ENCODE measurements at places on chromosomes 4 and X.
A peak's percentile ranks its signal among the peaks of the same experiment; 100 is the strongest.

GRCh38 chr4:89337681-89338080 lies 30.1 kb upstream of the GPRIN3 start:
- no peak for DNase-seq

GRCh38 chr4:185811509-185812364 lies at the start of gene SORBS2:
SORBS2 (minus strand) TSS chr4:185812194; CDS start chr4:185690571, 121,623 bp downstream.
- peak; percentile 60 for DNase-seq

- no peak for DNase-seq
These were observed 17.8 kb downstream of the DKK2 start for GRCh38 chr4:107018344-107018735.

DNA sequence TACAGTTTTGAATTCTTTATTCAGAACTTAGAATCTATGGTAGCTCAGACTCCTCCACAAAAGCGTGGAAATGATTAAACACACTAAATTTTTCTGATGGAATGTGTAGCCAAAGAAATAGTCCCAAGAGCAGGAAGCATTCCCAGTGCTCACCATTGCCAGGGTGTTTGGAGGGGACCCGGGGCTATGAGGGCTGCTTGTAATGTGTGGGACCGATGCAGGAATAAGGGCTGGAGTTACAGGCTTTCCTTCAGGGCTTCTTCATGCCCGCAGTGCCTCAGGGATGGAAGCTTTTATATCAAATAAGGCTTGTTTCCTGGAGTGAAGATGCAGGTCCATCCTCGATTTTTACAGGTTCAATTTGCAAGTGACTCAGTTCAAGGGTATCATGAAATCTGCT lies 25.8 kb downstream of the WWC2 start:
- DNase-seq, result no peak

DNA sequence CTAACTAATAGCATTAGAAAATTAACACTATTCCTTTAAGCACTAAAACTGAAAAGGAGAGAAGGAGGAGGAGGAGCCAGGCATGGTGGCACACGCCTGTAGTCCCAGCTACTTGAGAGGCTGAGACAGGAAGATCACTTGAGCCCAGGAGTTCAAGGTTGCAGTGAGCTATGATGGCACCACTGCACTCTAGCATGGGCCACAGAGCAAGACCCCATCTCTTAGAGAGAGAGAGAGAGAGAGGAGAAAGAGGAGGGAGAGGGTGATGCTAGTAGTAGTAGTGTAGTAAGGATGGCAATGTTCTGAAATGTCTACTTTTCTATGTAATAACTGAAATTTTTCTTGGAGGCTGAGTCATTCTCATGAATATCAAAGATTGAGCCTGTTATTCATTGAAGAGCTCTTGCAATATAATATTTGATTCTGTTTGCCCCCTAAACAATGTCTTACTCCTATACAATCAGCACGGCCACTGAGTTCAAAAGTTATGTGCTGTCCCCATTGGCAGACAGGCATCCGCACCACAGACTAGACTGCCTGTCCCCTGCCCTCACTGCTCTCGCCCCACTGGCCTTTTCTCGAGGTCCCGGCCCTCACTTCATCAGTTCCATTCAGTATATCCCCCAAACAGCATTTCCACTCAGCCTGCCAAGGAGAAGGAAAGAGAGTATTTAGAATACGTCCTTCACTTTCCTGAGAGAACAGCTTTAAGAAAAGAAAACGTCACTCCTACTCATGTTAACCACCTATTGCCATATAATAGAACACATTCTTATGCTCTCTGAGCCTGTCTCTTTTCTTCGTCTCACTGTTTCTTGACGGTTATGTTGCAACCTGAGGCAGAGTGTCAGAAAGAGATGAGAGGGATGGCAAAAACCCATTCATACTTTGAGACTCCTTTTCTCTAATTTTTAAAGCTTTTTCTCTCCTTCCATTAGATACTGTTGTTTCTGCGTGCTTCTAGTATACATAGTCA lies 238.1 kb downstream of the PALLD start:
- no peak for DNase-seq

DNA sequence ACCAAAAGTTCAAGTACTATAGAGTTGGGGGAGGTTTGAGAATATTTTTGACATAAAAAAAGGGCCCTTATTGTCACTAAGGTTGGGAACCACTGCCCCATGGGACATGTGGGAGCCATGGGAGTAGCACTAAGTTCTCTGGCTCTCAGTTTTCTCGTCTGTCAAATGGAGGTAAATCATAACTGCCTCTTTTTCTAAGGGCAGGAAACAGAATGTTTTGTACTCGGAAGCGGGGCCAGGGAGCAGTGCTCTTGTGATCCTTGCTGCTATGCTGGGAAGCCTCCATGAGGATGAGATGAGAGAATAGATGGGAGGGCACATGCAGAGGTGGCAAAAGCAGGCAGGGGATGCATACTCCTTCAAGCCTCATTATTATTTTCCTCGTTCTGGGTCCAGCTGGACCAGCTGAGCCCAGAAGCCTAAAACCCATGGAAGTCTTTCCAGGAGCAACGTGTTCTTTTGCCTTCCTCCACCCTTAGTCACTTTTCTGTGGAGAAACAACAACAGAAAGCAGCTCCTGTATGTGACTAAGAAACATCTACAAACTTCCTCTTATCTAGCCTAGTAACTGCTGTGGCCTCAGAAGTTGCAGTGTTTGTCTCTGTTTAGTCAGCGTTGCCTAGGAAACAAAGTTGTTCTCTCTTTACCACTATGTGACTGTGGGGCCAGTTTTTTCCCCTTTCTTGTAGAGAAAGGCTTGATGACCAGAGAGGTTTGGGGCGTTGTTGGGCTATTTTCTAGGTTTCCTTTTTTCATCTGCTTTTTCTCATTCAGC lies 64.8 kb downstream of the TSC22D3 start:
- DNase-seq, result no peak

GRCh38 chrX:151776936-151777335 lies 42.4 kb downstream of the CNGA2 start:
- DNase-seq, result no peak

- no peak for DNase-seq
These were observed 1331.6 kb downstream of the ADGRL3 start for GRCh38 chr4:62531731-62532130.

DNA sequence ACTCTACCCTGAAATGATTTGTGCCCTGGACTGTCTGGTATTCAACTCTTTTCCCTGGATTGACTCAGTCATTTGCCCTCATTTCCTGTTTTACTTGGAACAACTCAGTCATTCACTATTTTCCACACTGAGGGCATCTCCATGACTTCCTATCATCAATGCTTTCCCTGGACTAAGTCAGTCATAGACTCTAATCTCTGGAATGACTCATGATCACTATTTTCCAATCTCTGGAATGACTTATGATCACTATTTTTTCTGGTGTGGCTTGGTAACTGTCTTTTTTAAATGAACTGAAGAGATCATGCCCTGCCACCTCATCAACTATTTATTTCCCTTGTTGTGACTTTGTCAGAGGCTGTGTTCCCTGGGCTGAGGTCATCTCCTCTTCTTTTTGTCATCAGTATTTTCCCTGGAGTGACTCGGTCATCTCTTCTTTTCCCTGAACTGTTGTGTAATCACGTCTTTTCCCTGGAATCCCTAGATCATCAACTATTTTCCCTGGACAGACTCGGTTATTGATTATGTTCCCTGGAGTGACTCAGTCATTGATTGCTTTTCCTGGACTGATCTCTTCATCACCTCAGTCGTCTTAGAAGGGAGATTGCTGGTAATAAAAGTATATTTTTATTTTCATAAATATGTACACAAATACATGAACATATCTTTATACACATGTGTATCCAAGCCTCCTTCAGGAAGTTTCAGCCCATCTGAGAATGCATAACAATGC lies 327.1 kb upstream of the VCX start:
- no peak for DNase-seq

DNA sequence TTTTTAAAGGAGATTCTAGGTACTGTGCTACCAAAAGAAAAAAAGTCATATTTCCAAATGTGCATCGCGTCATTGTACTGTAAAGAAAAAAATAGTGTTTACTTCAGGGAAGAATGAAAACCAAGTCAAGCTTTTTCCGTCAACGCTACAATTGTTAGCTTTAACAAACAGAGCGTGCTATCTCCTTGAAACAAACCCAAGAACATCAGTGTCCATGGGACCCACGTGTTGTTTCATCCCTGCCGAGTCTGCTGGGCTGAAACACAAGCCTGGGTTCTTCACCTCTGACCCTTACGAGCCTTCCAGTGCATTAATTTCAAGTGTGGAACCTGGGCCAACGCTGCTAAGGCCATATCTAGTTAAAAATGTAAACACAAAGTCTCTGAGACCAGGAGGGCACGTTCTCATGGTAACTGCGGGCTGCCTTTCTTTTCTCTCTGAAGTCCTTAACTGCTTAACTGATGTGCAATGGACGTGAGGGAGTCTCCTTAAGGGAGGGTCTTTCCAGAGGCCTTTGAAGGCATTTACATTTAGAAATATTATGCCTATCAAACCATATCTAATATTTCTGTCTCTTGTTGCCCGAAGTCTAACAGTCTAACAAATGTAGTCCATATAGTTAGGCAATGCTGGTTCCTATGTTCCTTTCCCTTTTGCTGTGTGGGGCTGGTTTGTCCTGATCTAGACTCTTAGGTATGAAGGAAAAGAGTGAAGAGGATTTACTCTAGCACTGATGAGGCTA lies 36.3 kb downstream of the ING2 start:
- no peak for DNase-seq

- peak; percentile 16 for DNase-seq
These were observed at the start of gene FSTL5 for GRCh38 chr4:162163892-162164759. FSTL5 (minus strand) TSS chr4:162164000; CDS start chr4:162111396, 52,604 bp downstream.

- DNase-seq, result no peak
These were observed 36.5 kb upstream of the PPM1K start for GRCh38 chr4:88320780-88321373.
